Foreskin fibroblast (primary cell): ENCODE measurements at places on chromosomes 2 and 18.

DNA sequence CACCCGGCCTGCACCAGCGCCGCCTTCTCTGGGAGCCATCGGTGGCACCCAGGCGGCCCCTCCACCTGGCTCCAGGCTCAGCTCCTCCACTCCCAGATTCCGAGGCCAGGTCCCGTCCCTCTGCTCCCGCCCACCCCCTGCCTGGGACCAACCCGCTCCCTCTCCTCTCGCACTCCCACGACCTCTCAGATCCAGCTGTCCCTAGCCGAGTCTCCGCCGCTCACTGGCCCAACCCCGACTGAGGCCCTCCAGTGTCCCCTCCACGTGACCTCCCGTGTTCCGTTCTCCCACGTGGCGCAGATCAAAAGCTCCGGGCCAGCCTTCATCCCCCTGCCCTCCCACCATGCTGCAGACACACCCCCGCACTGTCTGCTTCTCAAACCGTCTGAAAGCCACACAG lies 14.4 kb upstream of the SALL3 start:
- DNase-seq: no peak

- no peak for DNase-seq
Observed at GRCh38 chr18:55287935-55288868, 299.8 kb downstream of the TCF4 start.

GRCh38 chr2:25701801-25702200 lies 28.4 kb upstream of the DTNB start:
- DNase-seq: no peak

DNA sequence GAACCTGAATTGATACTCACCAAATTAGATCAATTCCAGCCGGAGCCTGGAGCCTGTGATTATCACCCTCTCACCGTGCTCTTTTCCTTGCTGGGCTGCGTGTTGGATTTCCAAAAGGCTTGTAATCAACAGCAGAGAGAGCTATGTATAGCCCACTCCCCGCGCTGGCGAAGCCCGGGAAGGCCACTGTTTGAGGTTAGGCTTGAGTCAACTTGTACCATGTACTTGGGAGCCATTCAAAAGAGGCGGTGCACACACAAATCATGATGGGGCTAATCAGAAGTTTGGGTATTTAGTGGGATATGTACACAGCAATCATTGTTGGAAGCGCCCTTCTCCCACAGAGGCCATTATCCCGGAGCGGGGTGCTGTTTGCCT lies 151.6 kb downstream of the GLI2 start:
- DNase-seq: no peak
